Hematopoietic multipotent progenitor cell treated with erythropoietin and hydrocortisone succinate and interleukin-3 and kit ligand, for 15 days (in vitro differentiated cells): ENCODE measurements at places on chromosomes 2 and 18.

GRCh38 chr2:31987454-31988220 is 23.2 kb downstream of the MEMO1 start:
- DNase-seq: no peak

DNA sequence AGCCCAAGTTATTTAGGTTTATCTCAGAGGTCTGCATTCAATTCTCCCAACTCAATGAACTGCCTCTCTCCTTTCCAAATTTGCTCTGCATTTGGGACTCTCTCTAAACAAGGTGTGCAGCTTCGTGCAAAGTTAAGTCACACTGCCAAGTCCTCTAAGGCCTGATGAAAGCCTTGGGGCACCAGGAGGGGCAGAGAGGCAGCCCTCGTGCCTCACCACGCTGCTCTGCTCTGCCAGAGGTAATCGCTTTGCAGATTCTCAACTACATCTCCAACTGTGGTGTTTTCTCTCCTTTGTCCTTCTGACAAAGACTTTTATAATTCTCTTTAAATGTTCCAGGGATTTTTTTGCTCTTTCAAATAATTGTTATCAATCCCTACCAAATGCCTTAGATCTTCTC is 283.0 kb downstream of the MEIS1 start:
- no peak for DNase-seq

DNA sequence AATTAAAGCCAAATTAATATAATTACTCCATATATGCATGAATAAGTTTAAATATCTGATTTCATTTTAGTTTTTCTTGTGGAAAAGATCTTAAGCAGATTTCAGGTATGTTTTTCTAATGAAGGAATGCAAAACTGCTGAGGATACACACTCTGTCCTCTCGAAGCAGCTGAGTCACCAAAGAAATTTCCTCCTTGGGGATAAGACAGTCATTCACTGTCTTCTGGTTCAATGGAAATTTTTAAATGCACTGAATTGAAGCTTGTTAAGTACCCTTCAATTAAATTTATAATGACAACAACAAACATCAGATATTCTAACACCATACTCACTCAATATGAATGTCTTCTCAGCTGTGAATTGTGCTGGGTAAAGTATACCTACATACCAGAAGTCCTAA is 101.5 kb upstream of the DNER start:
- no peak for DNase-seq

GRCh38 chr2:48749291-48750127 is 6.0 kb downstream of the LHCGR start:
- DNase-seq: no peak

DNA sequence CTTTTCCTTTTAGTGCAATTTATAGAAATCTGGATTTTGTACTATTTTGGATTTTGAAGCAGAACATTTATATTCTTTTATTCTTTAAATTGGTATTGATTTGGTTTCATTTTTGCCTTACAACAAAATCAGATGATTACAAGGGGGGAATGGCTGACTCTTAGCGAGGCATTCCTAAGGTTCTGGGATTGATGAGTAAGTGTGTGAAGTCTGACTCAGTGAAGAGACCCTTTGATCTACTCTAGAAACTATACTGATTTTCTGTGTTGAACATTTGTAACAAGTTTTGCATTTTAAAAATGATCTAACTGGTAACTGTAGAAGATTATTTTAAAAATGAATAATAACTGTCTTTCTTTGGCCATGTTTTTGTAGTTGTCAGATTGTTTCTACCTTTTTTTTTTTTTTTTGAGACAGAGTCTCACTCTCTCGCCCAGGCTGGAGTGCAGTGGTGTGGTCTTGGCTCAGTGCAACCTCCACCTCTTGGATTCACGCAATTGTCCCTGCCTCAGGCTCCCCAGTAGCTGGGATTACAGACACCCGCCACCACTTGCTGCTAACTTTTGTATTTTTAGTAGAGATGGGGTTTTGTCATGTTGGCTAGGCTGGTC is 48.7 kb downstream of the TTC39C start:
- no peak for DNase-seq

DNA sequence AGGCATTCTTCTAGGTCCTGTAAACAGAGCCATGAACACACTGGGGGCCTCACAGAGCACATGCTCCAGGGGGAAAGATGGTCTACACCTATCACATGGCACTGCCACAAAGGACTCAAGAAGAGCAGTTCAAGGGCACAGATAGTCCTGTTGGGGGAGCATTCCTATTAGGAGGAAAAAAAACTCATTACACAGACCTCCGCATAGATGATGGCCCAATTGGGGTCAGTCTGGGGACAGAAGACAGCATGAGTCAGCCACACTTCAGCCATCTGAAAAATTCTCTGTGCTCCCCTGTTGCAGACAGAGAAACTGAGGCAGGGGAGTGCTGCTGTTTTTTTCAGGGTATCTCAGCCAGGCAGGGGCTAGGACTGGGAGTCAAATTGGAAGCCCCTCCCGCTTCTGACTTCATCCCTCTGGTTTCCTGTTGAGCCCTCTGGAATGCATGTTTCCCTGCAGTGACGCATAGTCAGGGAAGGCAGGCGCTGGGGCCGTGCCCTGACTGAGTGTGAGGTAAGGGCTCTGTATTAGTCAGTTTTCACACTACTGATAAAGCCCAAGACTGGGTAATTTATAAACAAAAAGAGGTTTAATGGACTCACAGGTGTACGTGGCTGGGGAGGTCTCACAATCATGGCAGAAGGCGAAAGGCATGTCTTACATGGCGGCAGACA is 67.9 kb downstream of the RHOB start:
- no peak for DNase-seq

DNA sequence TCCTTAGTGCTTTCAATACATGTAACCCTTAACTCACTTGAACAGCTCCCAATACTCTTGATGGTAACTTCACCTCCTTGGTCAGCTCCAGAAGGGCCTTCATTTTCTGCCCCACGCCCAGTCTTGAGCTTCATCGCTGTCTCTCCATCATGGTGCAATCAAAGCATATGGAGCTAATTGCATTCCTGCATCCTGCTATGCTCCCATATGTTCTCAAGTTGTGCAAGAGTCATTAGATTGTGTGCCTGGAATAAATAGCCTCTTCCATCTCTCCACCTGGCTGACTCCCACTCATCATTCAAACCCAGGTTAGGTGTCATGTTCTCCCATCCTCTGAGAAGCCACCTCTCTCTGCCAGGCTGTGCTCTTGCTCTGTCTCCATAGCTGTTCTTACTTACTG is 364.5 kb upstream of the RGPD4 start:
- no peak for DNase-seq

DNA sequence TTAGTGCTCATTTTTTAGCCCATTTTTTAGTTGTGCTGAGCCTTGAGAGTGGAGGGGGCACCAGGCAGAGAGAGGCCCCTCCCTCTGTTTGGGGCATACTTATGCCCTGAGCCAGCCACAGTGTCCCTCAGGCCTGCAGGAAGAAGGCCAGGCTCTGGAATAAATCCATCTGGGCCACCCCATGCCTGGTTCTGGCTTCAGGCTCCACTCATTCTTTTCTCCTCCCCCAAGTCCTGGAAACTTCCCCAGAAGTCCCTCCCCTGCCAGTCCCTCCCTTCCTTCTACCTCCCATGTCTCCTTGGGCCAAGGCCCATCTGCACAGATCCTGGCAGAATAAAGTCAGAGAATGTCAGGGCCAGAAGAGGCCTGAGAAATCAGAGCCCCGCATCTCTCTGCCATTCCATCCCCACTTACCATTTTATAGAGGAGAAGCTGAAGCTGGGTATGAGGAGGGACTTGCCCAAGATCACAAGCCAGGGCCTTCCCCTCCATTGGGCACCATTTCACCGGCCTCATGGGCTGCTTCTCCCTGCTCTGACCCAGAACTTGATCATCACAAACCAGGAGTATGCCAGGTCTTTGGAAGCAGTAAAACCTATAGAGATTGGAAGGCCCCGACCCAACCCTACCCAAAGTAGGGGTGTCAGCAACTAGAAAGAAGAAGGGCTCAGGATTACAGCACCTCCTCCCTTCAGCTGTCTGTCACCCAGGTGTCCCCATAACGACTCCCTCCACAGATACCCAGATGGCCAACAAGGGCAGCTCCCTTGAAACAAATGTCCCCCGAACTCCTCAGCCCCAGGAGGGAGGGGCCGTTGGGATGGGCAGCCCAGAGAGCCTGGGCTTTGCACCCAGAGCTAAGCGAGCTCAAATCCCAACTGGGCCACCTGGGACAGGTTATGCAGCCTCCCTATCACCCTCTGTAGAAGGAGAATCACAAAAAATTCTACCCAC is 108.4 kb downstream of the POLR1A start:
- no peak for DNase-seq

DNA sequence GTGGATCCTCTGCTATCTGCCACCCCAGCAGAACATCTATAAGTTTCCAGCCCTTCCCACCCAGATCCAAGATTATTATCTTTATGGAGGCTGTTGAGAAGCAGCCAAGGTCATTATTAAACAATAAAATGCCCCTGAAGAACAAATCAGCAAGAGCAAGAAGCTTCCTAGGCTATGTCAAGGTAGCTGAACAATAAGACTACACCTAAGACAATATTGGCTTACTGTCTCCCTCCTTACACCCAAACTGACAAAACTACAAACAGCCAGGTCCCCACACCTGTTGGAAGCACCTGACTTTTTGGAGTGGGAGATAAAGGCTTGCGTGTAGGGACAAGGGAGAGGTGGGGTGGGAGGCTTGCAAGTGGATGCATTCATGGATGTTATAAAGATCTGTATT is 128.5 kb downstream of the SPTBN1 start:
- DNase-seq: no peak

DNA sequence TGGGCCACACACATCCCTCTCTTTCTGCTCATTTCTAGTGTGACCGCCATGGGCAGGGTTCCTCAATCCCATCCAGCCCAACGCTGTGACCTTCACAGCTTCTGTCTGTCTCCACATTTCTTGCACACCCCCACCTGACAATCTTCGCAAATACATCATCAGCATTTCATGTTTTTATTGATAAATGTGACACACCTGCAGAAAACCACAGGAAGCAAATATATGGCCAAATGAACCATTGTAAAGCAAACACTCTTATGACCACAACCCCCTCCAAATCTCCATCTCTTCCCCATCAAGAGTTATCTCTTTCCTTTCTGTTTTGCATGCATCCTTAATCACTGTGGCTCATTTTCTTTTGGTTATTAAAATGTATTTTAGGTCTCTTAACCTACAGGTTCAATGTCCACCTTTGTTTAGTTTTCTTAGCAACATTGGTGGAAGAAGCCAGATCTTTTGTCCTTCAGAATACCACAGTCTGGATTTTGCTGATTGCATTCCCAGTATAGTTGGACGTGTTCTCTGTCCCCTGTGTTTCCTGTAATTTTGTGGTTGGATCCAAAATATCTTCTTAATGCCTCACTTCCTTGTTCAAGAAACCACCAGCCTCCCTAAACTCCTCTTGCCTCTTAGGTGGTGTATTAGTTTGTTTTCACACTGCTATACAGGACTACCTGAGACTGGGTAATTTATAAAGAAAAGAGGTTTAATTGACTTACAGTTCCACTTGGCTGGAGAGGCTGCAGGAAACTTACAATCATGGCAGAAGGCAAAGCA is 9.8 kb upstream of the NCK2 start:
- no peak for DNase-seq

DNA sequence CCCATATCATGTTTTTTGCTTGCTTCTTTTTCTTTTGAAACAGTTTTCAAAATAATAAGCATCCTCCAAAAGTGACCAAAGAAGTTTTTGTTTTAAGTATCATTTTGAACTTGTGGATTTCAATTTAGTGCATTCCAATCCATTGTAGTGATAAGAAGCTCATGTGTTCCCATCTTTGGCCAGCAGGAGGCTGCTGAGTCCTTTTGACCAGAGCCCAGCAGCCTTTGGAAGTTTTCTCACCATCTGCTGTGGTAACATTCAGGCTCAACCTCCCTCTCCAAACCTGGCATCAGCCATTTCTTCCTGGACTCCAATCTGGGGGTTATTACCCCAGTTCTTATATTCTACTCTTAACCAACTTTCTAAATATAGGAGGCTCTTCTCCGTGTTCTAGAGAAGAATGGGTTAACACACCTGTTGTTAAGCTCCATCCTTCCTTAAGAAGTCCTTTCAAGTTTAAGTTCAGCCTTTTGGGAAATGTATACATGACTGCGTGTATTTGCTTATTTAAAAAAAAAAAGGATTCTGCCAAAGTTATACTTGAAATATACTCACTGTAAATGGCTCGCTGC is 39.0 kb upstream of the MAL start:
- DNase-seq: peak; percentile 31

DNA sequence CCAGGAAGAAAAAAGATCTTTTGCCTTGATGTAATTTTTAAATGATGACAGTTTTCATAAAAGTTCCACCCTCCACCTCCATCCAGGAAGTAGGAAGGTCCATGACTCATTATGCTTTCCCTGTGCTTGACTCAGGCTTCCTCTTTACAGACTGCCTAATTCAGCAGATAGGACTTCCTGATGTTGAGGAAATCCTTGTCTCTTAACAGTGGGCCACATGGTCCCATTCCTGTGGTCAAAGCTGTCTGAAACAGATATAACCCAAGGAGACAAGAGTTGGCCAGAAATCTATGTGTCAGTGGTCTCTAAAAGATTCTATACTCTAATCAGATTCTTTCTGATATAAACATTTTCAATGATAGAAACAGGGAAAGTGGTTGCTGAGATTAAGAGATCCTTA is 119.1 kb downstream of the BAZ2B start:
- DNase-seq: no peak

DNA sequence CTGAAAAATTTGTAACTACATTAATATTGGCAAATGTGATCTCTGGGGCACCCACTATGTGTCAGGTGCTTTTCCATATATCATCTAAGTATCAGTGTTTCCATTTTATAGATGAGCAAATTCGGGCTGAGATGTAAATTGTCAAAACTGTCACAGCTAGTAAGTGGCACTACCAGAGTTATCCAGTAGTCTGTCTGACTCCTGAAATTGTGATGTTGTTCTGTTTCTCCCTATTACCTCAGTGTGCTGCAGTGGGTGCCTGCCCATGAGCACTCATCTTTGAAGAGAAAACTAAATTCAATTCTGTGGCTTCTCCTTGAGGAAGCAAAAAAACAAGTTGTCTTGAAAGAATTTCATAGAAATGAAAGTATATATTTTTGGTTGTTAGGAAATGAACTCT is 467.4 kb upstream of the FANCL start:
- DNase-seq: no peak
